ENCODE measurements at places on chromosomes 1 and 21.

DNA sequence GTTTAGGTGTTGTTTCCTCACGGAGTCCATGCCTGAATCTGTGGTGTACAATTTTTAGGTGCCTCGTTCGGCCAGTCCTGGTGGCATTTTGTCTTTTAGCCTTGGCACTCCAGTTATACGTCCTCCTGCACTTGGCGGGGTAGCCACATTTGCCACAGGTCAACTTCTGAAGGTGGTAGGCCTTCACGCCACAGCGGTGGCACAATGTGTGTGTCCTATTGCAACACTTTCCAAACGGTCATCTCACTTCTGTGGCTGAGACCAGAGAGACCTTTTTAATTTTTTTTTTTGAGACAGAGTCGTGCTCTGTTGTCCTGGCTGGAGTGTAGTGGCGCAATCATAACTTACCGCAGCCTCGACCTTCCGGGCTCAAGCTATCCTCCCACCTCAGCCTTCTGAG lies 49.1 kb downstream of the CAMTA1 start:
- DNase-seq = no peak

DNA sequence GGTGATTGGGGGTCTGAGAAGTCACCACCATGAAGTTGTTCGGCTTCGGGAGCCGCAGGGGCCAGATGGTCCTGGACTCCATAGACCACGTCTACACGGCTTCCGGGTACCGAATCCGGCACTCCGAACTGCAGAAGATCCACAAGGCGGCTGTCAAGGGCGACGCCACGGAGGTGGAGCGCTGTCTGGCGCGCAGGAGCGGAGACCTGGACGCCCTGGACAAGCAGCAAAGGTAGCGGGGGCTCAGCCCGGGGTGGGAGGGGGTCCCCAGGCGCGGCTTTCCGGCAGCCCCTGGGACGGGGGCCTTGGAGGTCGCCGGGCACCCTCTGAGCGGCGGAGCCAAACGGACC lies 146.5 kb downstream of the LIPI start:
- no peak for DNase-seq

DNA sequence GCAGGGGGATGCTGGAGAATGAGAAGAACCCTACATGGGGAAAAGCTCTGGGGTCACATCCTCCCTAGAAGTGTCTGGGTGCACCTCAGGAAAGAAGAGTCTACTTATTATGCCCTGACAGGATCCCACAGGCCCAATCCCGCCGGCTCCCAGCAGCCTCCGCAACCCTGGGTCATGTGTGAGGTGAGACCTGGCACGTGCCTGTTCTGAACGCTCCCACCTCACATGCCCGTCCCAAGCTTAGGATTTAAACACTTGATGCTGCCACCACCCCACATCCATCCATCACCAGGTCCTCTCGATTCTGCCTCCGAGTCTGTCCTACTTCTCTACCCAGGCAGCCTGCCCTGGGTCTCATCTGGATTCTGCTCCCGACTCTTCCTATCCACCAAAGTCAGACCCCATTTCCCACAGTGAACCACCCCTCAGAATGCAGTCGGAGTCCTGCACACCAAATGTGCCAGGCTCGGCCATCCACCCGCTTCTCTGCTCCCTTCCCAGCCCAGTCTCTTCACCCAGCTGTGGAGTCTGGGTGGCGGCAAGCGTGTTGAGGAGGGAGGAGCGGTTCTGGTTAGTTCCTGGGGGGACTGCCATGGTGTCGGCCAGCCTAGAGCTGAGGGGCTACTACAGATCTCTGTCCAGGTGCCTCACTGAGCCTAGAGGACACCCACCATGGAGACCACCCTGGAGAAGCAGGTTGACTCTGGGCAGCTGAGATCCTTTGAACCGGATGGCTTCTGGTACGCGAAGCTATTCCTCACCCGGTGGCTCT lies 23.9 kb downstream of the SLC2A1 start:
- peak; percentile 0 for DNase-seq

GRCh38 chr1:66695116-66695515 lies 57.1 kb upstream of the DYNLT5 start:
- DNase-seq = no peak

DNA sequence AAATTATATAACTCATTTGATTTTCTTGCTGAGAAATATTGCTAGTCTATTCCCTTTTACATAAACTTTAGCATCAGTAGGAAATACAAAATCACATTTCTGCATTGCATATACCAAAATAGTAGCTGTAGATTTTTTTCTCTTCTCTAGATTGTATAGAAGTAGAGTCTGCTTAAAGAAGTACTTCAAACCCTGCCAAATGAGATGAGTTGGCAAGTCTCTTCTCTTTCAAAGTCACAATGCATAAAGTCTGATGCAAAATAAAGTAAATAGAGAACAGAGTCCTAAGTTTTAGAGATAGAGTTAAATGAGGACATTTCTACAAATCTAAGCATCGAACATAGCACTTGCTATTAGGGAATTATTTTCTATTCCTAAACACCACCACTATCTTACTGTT lies 6.4 kb downstream of the PLPPR4 start:
- DNase-seq = no peak

- peak; percentile 85 for DNase-seq
Observed at GRCh38 chr21:45136927-45137611, 62.7 kb downstream of the ADARB1 start.

GRCh38 chr1:84756455-84757082 lies 66.3 kb upstream of the SSX2IP start:
- DNase-seq = no peak

DNA sequence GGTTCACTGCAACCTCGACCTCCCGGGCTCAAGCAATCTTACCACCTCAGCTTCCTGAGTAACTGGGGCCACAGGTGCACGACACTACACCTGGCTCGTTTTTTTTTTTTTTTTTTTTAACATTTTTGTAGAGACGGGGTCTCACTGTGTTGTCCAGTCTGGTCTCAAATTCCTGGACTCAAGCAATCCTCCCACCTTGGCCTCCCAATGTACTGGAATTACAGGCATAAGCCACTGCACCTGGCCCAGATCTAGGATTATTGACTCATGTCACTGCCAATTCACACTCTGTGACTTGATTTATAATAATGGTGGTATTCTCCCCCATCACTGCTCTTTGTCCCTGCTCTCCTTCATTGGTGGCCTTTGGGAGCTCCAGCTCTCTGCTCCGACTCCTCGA lies 145.1 kb downstream of the PTPRU start:
- no peak for DNase-seq

DNA sequence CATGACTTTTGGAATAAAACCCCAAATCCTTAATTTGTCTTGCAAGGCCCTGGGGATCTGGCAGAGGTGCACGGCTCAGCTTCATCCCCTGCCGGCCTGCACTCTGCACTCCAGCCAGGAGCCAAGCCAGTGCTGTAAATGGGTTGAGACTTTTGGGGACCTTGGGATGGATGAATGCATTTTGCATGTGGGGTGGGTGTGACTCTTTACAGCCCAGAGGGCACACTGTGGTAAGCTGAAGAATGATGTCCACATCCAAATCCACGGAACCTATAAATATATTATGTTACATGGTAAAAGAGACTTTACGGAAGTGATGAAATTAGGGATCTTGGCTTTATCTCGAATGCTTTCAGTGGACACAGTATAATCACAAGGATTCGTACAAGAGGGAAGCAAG lies 177.8 kb downstream of the EDEM3 start:
- DNase-seq = no peak

GRCh38 chr21:34187935-34188334 lies 114.6 kb downstream of the MRPS6 start:
- no peak for DNase-seq

DNA sequence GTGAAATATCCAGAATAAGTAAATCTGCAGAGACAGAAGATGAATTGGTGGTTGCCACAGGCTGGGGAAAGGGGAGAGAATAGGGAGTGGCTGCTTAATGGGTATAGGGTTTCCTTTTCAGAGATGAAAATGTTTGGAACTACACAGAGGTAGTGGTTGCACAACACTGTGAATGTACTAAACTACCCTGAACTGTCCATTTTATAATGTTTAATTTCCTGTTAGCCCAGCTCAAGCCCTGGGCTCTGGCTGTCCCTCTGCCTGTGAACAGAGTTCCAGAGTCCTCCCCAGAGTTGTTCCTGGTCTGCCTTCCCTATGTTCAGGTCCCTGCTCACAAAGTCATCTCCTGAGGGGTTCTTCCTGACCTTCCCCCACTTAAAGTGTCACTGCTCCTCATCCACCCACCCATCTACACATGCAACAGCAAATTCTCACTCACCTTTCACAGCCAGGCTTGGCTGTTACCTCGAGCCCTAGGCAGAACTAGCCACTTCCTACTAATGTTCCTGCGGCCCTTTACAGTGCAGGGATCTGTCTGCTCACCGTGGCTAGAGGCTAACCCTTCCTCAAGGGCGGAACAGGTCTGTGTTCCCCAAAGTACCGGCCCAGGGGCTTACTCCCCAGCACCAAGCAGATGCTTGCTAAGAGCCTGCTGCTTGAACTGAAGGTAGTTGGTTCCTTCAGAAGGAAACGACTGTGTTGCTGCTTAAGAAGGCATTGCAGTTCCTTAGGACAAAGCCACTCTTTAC lies 22.4 kb downstream of the DHCR24 start:
- no peak for DNase-seq

GRCh38 chr1:178953538-178954324 lies 72.0 kb upstream of the FAM20B start:
- no peak for DNase-seq

GRCh38 chr1:37765916-37766664 lies 1.2 kb upstream of the EPHA10 start:
- DNase-seq = no peak

- no peak for DNase-seq
Observed at GRCh38 chr1:116899529-116899928, 10.2 kb upstream of the PTGFRN start.

GRCh38 chr1:171384496-171384895 lies 70.5 kb downstream of the FMO4 start:
- no peak for DNase-seq

- DNase-seq = no peak
Observed at GRCh38 chr1:1777583-1777899, 729 bp downstream of the NADK start.

- DNase-seq = peak; percentile 58
Observed at GRCh38 chr1:232589812-232590743, 39.9 kb downstream of the SIPA1L2 start.

- no peak for DNase-seq
Observed at GRCh38 chr1:193355626-193356025, 169.2 kb upstream of the B3GALT2 start.

- no peak for DNase-seq
Observed at GRCh38 chr1:13826591-13826990, 126.6 kb downstream of the PRDM2 start.

- DNase-seq = peak; percentile 24
Observed at GRCh38 chr1:100354971-100355394, 2.7 kb downstream of the CDC14A start.

GRCh38 chr1:54950369-54951163 lies 29.9 kb upstream of the TMEM61 start:
- DNase-seq = peak; percentile 93

DNA sequence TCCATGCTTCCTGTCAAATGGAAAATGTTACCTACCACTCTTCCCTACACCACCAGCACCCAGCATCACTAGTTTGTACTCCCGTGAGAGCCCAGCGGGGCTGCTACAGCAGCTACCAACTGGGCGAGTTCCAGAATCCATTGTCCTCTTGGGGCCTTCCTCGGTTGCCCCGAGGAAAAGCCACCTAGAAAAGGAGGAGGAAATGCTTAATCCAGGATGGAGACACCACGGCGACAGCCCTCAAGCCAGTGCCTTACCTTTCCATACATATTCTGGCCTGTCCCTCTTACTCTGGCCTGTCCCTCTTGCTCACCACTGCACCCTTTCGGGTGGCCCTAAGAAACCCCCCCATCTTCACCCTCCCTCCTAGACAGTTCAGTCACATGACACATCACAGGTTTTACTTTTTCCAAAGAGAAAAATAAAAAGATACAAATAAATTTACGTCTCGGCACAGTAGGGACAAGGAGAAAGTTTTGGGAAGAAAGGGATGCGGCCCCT lies 478 bp downstream of the RIT1 start:
- DNase-seq = peak; percentile 64

- DNase-seq = no peak
Observed at GRCh38 chr1:118504867-118505266, 319.8 kb upstream of the SPAG17 start.

DNA sequence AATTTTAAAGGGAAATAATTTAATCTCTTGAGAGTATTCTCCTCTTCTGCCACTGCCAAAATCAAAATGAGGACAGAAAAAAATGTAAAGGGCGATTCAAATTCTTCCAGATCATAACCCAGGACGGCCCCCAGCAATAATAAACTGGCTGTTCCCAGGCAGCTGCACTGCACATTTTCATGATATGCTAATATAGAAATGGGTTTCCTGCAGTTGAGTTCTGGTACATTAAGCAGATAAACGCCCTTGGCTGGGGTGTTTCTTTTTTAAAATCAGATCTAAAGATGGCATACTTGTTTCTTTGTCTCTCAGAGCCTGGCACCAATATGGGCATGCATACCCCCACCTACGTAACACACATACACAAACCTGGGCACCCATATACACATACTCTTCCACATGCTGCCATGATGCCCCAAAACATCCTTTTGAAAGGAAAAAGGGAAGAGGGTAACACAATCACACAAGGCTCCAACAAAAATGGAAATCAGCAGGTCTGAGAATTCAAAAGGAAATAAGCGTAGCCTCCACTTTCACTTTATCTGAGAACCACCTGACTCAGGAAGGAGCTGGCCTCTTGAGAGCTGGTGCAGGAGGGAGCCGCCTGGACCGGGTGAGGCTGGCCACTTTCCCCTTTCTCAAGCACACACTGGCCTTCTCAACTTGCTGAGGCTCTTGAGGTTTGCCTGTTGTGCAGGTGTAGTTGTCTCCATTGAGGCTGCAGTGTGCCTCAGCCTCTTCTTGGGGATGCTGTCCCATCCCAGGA lies 653.4 kb downstream of the KIF26B start:
- DNase-seq = no peak

- DNase-seq = no peak
Observed at GRCh38 chr1:42936309-42937078, 22.2 kb downstream of the SLC2A1 start.

GRCh38 chr1:59219916-59220315 lies 77.0 kb upstream of the FGGY start:
- no peak for DNase-seq

- no peak for DNase-seq
Observed at GRCh38 chr1:245363461-245364200, 208.8 kb downstream of the KIF26B start.

GRCh38 chr1:9289711-9290485 lies 2.8 kb upstream of the SPSB1 start:
- no peak for DNase-seq

GRCh38 chr1:33864460-33865389 lies 846 bp downstream of the HMGB4 start:
- no peak for DNase-seq

DNA sequence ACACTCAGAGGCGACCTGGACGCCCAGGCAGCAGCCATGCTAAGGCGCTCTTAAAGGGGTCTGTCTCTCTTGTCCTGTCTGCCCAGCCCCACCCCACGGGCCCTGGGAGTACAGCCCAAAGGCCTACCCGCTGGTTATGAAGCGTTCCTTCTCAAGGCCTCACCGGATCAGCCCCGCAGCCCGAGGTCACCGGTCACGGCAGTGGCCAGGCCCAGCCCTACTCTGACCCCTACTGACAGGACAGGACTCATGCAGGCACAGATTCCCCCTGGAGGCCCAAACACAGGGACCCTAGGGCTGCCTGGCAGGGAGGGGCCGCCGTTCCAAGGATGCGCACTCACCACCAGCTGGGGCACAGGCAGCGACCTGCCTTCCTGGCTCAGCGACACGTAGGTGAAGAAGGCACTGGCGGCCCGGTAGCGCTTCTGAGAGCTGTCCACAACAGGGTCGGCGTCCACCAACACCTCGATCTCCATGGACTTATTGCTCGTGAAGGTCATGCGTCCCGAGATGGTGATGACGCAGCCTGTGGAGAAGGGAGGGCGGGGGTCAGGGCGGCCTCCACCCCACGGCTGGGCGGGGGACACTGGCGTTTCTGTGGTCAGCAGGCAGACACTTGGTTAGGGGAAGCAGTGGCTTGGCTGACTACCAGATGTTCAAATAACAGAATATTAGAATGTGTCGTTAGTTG lies 20.0 kb upstream of the GPR153 start:
- DNase-seq = no peak

All from pons (tissue), 1 donor.